ENCODE measurements at places on chromosomes 11 and 22.

DNA sequence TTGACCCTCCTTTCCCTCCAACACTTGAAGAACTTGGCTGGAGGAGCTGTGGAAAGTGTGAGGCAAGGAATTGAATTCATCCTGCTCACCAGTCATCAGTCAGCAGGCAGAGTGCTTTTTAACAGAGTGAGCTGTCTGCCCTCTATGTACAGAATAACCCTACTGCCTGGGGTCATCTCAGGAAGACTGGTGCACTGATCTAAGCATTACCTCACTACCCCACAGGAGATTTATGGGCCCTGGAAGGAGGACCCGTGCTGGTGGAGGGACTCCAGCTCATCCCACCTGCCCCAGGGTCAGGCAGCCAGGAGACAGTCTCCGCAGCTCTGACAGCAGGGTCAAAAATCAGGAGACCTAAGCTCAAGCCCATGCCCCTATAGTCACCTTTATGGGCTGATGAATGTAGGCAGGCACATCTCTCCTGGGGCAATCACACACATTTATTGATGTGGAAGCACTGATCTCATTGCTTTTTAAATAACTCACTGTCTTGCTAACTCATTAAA is 270.8 kb upstream of the SESN3 start:
- DNase-seq, result no peak

DNA sequence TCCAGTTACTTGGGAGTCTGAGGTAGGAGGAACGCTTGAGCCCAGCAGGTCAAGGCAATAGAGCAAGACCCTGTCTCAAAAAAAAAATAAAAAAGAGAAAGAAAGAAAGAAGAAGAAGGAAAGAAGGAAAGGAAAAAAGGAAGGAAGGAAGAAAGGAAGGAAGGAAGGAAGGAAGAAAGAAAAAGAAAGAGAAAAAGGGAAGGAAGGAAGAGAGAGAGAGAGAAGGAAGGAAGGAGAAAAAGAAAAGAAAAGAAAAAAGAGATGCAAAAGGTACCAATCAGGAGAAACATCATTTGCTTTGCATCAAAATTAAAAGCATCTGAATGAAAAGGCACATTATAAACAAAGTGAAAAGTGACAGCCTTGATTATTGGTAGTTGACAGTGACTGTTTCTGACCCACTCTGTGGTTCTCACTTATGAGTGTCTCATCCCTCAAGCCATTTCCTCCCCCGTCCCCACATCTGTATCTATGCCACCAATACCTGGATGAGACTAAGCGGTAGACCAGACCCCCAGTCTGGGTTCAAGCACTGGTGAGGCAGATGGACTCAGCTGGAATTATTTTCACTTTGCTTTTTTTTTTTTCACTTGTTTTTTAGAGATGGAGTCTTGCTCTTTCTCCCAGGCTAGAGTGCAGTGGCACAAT is 33.0 kb upstream of the XBP1 start:
- DNase-seq, result no peak

GRCh38 chr11:130478881-130479280 is 30.4 kb downstream of the ADAMTS15 start:
- DNase-seq, result no peak

DNA sequence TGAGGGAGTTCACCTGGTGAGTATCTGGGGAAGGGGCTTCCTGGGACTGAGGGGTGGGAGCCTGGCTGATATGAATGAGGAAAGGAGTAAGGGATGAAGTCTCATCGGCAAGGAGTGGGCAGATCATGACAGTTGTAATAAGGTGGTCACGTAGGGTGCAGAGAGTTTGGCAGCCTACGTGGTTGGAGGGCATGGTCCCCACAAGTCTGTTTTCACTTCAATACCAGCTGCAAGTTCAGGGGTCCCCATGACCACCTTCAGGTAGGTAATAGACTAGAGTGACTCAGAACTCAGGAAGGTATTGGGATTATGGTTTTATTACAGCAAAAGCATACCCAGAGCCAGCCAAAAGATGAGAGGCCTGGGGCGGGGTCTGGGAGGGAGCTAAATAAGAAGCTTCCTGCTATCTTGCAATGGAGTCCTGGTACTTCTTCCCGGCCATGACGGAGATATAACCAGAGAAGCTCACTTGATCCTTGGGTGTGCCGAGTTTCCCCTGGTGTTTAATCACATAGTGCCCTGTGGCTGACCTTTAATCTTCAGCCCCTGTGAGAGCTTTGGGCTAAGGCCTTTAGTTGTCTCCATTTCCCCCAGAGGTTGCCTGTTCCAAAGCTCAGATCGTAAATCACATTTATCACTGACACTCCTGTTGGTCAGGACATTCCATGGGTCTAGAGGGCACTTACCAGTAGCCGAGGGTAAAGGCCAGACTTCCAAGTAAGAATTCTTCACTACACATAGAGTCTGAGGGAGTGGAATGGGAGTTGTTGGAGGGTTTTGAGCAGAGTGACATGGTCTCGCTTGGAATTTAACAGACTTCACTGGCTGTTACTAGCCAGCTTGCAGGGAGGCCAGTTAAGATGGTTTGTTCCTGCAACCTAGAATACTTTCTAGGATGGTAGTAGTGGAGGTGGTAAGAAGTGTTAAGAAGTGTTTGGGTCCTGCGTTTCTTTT is 9.1 kb downstream of the SLC3A2 start:
- peak; percentile 84 for DNase-seq

- DNase-seq, result no peak
Measured at GRCh38 chr22:37288521-37288920, 6.2 kb downstream of the CYTH4 start.

- DNase-seq, result no peak
Measured at GRCh38 chr22:23609983-23610781, 21.9 kb downstream of the DRICH1 start.

- DNase-seq, result no peak
Measured at GRCh38 chr22:20198557-20199319, 47.9 kb upstream of the CCDC188 start.

DNA sequence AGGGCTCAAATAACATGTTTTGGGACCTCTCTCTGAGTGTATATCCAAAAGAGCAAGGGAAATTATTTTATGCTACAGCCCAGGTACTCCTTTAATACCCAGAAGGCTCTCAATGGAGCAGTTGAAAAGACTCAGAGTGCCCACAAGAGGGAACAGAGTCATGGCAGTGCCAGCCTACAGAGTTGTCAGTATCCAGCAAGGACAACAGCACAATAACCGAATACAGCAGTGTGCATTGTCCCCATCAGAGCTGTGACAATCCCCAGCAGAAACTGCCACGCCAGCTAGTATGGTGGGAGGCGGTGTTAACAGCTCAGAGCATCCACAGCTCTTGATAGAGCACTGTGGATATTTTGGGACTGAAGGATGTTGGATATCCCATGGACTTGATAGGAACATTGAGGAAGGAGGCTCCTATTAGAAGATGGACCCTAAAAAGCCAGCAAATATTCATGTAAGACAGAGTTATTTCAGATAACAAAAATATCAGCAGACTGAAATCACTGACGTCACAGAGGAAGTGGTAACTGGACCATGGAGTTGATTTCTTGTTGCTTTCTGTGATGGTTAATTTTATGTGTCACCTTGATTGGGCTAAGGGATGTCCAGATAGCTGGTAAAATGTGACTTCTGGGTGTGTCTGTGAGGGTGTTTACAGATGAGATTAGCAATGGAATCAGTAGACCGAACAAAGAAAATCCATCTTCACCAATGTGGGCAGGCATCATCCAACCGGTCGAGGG is 17.7 kb upstream of the PAFAH1B2 start:
- no peak for DNase-seq

GRCh38 chr11:130473056-130473794 is 24.8 kb downstream of the ADAMTS15 start:
- DNase-seq, result no peak

- peak; percentile 77 for DNase-seq
Measured at GRCh38 chr22:27850000-27850521, 48.5 kb upstream of the MN1 start.

GRCh38 chr11:86978756-86979608 is 23.8 kb upstream of the FZD4 start:
- DNase-seq, result peak; percentile 77

DNA sequence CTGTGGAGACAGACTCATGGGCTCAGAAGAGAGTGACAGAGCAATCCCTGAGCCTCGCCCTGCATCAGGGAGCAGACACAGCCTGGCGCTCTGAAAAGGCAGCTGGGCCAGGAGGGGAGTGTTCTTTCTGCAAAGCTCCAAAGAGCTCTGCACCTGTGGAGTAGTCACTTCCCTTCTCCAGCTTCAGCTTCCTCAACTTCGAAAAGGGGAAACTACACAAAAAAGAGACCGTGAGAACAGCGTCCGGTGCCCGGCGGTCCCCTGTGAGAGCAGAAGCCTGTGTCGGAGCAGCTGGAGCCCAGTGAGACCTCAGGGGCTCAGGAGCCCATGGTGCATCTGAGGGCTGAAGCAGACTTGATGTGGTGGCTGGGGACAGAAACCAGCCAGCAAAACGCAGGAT is 35.1 kb downstream of the TP53I11 start:
- peak; percentile 60 for DNase-seq

- DNase-seq, result no peak
Measured at GRCh38 chr11:118156531-118157185, 4.0 kb upstream of the SCN4B start.

DNA sequence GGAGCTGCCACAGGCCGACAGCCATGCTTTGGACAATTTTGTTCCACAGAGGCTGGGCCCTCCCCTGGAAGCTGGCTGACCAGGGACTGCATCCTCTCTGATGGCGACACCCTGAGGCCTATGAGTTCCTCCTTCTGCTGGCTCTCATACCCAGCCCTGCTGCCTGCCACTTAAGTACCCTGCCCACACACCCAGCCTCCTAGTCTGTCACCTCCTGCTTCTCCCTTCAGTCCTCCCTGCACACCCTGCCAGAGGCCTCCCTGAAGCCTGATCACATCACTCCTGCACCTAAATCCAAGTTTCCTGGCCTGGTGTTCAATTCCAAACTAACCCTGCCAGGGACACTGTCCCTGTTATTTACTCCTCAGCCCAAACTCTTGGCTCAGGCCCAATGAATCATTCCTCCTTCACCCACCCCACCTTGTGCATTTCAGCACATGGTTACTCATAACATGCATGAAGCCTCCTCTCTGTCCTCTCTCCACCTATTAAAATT is 136.7 kb upstream of the NECTIN1 start:
- DNase-seq, result no peak

DNA sequence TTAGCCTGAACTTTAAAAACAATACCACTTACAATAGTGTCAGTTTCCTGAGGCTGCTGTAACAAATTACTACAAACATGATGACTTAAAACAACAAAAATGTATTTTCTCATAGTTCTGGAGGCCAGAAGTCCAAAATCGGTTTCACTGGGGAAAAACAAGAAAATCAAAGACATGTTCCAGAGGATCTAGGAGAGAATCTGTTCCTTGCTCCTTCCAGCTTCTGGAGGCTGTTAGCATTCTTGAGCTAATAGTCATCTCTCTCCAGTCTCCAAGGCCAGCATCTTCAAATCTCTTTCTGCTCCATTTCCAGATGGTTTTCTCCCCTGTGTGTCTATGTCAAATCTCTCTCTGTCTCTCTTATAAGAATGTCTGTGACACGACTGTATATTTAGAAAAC is 67.6 kb upstream of the TEAD1 start:
- DNase-seq, result peak; percentile 6

DNA sequence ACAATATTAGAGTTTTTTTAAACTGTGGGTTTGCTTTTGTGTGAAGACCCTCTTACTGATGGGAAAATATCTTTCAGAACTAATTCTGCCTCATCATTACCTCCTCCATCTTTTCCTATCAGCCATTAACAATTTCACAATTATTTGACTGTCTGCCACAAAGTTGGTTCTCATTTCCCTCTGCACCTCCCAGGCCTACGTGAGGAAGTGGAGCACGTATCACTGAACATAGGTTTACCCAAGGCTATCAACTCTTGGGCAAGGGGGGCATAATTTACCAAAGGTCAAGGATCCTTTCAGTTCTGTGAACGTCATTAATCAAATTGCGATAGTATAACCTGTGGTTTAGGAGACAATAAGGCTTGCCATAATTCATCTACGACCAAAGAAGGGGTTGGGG is 60.0 kb downstream of the LIF start:
- DNase-seq, result no peak

DNA sequence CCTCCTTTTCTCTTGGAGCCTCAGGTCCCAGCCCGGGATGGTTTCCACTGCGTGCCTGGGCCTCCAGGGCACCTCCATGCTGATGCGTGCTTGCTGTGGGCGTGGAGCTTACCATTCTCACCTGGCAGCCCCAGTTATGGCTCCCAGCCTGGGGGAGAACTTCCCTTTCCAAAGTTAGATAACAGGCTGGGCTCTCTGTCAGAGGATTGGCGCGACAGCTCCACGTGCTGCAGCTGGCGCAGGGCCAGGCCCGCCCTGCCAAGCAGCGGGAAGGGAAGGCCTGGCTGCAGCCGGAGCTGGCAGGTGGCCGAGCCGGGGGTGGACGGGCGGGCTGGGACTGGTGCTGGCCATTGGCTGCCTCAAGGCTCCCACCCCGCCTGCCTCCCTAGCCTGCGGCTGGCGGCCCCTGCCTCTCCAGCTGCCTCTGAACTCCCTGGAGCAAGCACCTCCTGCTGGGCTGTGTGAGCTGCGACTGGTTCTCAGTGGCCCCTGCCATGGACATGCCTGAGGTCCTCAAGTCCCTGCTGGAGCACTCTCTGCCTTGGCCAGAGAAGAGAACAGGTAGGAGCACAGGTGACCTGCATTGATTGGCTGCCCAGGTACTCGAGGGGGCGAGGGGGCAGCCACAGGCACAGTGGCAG is 14.6 kb upstream of the TEF start:
- peak; percentile 97 for DNase-seq

- no peak for DNase-seq
Measured at GRCh38 chr22:39237318-39238100, 7.3 kb downstream of the PDGFB start.

- no peak for DNase-seq
Measured at GRCh38 chr22:31615491-31615860, 46.5 kb downstream of the PISD start.

GRCh38 chr11:93653080-93653479 is 8.4 kb upstream of the CEP295 start:
- DNase-seq, result no peak
